ENCODE measurements at places on chromosomes 5 and 9.

DNA sequence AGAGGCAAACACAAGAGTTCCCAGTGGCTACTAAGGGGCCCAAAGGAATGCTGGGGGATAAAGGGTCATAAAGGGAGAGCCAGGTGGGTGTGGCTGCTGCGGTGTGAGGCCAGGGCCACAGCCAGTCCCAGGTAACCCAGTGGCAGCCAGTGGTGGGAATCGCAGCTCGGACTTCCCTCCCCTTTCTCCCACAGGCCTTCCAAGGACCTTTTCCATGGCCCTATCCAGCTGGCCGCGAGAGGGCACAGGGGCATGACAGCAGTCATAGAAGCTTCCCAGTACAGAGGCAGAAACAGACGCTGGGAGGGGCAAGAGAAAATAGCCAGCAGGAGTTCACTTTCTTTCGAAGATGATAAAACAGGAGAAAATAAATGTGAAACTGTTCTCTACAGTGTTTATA lies 257.6 kb downstream of the SEMA5A start:
- DNase-seq: no peak

GRCh38 chr9:78777747-78778146 lies 480.8 kb downstream of the PSAT1 start:
- no peak for DNase-seq

GRCh38 chr5:116370886-116371285 lies 203.7 kb downstream of the SEMA6A start:
- DNase-seq: no peak

- DNase-seq: no peak
Observed at GRCh38 chr9:102000956-102001355, 262.5 kb upstream of the GRIN3A start.

DNA sequence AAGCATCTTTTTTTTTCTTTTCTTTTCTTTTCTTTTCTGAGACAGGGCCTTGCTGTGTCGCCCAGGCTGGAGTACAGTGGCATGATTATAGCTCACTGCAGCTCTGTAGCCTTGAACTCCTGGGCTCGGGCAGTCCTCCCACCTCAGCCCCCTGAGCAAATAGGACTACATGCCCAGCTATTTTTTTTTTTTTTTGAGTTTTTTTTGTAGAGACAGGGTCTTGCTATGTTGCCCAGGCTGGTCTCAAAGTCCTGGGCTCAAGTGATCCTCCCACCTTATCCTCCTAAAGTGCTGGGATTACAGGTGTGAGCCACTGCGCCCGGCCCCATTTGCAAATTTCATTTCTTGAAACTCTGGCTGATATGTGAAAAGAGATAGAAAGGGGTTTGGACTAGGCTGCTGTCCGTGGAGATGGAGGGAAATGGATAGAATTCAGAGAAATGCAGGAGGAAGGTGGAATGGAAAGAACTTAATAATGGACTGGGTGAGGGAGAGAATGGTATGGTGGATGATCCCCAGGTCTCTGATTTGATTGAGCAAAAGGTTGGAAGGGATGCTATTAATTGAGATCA lies 32.9 kb downstream of the TNFAIP8 start:
- no peak for DNase-seq

- no peak for DNase-seq
Observed at GRCh38 chr9:4973902-4974301, 11.2 kb upstream of the JAK2 start.

DNA sequence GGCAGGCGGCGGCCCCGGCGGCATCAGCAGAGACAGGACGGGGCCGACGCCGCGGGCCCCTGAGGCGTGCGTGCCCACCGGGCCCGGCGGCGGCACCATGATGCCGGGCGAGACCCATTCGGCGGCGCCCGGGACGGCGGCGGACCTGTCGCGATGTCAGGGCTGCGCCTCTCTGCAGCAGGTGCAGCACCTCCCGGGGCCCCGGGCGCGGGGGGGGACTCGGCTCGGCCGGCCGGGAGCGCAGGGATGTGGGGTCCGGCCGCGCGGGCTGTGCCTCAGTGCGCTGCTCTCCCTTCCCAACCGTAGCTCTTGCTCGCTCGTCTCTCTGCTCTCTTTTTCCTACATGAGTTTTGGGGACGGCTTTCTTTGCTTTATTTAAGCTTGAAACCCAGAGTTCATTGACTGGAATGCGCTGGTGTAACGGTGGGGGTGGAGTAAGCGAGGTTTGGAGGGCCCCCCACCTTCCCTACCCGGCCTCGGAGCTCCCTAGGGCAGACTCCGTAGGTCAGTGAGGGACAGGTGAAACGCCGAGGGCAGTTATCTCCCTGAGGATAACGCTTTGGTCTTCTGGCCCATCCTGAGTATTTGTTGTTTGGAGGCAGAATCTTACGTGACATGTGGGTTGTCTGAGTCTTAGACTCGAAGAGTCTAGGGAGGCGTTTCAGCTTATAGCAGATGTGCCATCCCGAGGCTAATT lies 490 bp downstream of the ICE1 start:
- DNase-seq: no peak

DNA sequence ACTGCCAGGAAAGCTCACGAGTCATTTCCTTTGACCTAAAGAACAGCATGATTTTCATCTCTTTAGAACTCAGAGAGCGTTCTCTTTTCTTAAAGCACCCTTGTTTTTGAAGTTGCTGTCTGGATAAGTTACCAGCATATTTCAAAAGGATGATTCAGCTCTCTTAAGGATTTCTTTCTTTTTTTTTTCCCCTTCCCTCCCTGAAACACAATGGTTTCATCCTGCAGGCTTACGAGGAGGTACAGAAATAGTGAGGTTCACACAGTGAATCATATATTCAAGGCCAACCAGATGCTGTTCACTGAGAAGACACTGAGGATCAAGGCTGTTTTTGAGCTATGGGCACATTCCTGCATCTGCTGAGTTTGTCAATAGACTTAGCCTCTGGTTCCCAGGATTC lies 257.2 kb downstream of the KIF4B start:
- DNase-seq: no peak

DNA sequence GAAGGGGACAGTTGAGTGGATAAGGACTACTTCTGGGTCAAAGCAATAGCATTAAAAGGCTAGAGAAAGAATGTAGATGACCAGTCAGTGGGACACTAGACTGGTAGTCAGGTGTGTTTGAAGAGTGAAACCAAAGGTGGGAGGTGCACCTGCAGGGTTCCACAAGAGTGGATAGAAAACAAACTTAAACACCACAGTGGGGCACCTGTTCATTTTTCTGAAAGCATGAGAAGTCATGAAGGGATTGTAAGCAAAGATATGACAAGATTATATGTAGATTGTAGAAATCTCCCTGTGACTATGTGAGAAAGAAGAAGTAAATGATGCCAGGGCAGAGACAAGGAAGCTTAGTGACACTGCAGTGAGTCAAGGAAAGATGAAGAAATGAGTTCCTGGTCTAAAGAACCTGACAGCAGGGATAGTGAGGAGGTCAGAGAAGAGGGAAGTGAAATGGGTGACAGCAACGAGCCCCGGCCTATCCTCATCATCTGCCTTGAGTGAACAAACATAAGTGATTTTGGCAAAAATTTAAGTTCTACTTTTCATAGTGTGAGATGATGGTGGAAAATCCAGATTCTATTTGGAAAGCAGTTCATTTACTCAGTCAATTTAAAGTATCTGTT lies 296.9 kb downstream of the TLE4 start:
- DNase-seq: no peak

GRCh38 chr9:123568691-123569688 lies 213.0 kb downstream of the CRB2 start:
- DNase-seq: no peak

DNA sequence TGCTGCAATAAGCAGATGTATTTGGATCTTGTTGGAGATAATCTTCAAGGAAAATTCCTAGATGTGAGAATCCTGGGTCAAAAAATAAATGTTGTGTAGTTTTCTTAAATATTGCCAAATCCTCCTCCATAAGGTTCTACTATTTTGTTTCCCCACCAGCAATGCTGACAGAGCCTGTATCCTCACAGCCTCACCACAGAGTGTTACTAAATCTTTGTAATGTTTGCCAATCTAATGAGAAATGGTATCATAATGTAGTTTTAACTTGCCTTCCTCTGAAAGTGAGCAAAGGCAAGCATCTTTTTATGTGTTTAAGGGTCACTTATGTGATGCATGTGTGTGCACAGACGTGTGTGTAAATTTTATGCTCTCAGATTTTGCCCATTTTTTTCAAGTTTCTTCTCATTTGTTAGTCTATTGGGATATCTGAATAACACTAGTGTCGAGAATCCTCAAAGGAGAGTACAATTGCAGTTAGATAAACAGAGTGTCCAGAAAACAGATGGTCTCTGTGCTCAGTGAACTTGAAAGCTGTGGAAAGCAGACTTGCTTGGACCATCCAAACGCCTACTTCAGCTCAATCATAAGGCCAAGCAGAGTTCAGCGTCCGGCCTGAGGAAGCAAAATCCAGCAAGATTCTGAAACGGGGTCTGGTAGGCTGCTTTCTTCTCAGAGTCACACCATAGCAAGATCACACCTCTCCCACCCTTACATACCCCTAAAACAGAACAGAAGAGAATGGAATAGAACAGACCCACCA lies 35.7 kb upstream of the UGT3A1 start:
- DNase-seq: no peak

- DNase-seq: no peak
Observed at GRCh38 chr5:77168161-77168878, 42.2 kb upstream of the PDE8B start.

DNA sequence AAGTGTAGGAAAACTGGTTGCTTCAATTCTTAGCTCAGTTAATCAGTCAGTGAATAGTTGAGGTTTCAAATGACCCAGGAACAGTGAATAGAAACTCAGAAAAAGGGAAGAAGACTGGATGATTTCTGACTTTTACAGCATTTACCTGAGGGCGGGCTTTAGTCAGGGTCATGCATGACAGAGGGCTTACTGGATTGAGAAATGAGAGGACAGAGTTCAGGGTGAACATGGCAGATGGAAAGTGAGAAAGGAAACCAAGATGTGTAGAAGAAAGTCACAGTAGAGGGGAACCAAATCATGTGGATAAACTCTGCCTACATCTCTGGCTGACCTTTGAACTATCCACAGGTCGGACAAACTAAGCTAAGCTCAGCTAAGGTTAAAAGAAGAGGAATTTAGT lies 596.0 kb downstream of the SEMA5A start:
- no peak for DNase-seq

GRCh38 chr9:69433392-69433791 lies 108.4 kb downstream of the ENTREP1 start:
- no peak for DNase-seq

DNA sequence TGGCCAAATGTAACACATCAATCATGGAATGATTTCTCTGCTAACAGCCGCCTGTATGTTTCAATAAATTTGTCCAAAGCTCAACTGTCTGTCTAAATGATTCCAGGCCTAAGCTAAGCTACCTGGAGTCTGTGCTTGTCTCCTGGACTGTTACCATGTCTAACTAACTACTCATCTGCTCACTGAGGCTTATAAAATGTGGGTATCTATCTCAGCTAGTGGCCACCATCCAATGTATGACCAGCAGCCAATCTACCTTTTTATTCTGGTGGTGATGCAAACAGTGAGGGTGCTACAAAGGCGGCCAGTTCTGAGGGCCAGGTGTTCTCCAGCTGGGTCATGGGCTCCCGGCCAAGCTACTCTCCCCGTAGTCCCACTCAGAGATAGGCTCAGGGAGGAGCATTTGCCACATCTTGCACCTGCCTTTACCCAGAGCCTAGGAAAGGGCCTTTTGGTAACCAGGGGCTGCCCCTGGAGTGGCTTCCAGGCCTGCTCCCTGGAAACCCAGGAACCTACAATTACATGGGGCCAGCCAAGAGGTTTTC lies 59.1 kb downstream of the PFDN1 start:
- DNase-seq: no peak

- no peak for DNase-seq
Observed at GRCh38 chr5:179553875-179554274, 3.5 kb downstream of the RUFY1 start.

DNA sequence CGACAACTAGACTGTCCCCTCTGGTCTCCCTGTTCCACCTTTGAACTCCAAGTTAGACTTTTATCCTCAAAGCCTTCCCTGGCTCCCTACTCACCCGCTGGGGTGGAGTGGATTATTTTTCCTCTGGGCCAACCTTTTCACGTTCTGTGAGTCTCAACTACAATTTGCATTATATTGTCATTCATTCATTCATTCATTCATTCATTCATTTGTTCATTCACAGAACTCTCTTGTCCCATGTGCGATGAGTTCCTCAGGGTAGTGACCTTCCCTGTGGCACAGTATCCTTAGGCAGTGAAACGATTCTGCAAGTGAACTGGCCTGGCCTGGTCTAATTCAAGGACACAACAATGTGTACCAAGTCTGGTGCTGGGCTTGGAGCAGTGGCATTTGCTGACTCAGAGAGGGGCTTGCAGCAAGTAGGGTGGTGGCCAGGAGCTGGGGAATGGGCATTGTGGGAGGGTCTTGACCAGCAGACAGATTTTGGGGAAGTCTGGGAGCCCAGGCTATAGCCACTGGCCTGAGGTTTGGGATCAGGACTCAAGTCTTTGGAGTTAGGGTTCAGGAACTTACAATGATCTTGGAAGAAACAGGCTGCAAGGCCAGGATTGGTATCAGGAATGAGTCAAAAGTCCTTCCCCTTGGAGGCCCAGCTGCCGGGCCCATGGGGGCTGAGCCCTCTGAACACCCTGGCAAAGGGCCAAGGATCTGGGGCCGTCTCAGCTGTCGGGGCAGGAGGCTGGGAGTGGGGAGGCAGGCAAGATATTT lies 37.2 kb upstream of the COL15A1 start:
- DNase-seq: no peak

DNA sequence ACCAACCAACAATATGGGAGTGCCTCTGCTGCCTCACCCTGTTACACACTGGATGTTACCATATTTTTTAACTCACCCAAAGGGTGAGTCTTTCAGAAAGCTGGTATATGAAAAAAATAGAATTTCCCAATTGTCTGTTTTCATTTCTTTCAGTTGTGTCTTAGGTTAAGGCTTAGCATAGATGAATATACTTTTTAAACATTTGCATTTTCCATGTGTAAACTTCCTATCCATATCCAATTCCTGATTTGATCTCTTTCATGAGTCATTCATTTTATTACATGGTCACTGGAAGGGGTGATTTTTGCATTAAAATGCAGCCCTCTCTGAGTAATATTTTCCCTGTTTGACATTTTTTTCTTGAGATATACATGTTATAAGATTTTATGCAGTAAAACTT lies 406.5 kb downstream of the SEMA5A start:
- no peak for DNase-seq

GRCh38 chr9:109100543-109101201 lies 19.1 kb downstream of the TMEM245 start:
- no peak for DNase-seq

DNA sequence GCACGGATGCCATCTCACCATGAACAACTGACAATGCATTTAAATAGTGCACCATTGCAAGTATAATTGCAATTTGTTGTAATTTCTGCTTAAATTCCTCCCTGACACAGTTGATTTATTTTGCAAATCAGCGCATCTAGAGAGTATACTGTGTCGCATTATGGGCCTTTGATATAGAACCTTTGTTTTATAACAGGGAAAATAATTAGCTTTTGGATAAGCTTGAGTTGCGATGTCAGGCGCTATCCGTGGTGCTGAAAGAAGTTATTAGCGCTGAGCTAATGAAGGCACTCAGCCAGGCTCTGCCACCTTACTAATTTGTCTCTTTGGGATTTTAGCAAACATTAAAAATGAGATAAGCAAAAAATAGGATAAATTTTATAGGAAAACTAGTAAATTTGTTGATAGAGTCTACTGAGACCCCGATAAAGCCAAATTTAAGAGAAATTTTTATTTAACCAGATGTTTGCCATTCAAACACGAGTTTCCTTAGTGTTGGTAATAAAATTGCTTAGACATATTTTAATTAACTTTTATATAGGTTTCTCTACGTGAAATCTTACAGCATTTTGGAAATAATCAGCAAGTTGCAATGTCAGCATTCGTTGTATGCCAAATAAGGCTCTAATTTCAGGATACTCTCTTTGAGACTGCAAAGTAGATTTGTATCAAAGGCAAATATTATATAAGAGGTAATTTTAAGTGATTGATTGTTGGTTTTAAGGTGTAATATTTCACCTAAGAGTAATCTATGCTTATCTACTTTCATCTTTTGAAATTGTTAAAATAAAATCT lies 355.5 kb downstream of the TLR4 start:
- DNase-seq: no peak

Data from activated naive CD4-positive, alpha-beta T cell treated with anti-CD3 and anti-CD28 coated beads, Interleukin-2, amount 50 U/mL, for 16 hours (primary cell).